Karpas-422 (cell line): ENCODE measurements at places on chromosomes 13 and 19. TPM values are rescaled to one million over a fixed set of nuclear protein-coding genes. Genes with fewer than 3 reads are reported as not detected.

Gene CNFN
- total RNA-seq = not detected in 2 replicates

Gene ZNF615
- 9.6 and 11.8 TPM in 2 replicates for total RNA-seq

DNA sequence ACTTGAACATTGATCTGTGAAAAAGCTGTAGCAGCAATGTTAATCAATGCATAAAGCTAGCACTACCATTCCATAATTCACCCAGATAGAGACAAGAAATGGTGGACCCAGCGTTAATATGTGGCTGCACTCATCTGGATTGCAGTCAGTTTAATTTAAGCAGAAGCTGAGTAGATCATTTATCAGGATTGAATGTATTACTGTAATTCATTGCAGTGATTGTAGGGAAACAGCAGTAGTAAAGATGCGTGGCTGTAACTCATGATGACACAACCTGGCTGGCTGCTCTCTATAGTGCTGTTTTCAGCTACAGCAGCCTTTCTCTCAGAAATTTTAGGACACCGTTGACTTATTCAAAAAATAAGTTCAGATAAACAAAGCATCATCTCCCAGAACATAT is 499.5 kb upstream of the SLITRK6 start:
- DNase-seq = no peak

DNA sequence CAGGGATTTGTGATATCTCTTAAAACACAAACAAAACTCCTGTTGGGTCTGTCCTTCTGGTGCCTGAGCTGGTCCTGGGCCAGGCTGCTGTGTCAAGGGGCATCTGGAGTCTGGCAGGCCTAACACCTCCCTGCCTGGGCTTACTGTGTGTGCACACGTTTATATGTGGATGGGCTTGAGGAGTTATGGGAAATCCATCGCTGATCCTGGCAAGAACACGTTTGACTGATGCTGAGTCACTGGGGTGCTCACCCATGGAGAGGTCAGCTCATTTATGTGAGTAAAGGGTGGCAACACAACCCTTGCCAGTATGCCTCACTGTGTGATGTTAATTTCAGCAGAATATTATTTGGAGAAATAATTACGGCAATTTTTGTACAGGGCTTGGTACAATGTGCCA is 44.5 kb upstream of the PCDH8 start:
- no peak for DNase-seq

- no peak for DNase-seq
These were observed 22.9 kb upstream of the SLC35E1 start for GRCh38 chr19:16595097-16595496.

GRCh38 chr13:30832845-30833332 is 73.2 kb upstream of the MEDAG start:
- DNase-seq = no peak

DNA sequence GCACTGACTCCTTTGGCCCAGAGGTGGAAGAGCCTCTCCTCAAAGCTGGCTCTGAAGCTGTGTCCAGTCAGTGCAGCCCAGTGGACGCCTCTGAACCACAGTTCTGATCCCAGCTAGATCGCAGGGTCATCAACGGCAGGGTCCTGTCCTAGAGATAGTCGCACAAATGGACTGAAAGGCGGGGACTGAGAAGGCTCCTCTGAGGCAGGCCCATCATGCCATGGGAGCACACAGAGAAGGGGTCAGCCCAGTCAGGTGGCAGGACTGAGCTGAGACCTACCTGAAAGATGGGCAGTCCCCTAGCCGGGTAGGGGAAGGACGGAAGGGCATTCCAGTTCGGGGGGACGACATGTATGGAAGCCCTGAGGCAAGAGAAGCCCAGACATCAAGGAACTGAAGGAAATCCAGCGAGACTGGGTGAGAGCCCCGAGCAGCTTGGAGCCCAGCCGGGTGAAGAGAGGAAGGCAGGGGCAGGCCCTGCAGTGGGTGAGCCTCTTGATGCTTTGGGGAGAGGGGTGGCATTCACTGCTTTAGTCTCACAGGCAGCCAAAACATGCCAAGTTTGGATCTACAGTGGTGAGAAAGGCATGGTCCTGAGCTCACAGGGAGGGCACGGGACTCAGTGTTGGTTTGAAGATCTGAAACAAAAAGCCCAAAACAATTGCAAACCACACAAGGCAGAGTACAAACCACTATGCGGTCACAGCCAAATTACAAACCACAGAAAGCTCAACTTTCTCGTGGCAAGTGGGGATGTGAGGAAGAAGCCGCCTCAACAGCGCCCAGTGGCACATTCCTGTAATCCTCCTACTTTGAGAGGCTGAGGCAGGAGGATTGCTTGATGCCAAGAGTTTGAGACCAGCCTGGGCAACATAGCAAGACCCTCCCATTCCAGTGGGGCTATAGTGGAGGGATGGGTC is 10.0 kb downstream of the CALM3 start:
- DNase-seq = peak; percentile 55

DNA sequence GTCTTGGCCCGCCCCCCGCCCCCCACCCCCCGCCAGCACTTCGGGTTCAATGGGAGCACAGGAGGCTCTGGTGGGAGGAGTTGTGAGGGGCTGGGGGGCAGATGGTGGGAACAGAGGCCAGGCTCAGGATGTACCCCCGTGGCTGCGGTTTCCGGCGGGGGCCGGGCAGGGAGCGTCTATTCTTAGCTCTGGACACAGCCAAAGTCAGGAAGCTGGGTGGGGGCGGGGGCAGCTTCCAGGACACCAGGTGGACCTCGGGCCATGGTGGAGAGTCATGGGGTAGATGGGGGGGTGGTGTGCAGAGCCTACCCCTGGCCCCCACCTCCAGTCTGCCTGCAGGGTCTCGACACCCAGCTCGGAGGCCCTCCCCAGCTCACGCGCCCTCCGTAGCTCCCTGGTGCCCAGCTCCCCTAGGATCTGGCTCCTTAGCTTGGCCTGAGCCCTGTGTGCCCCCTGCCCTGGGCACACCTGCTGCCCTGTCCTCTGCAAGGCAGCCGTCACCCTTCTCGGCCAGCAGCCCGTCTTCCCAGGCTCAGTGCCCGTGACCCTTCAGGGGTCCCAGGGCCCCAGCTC is 2.2 kb upstream of the TBXA2R start:
- DNase-seq = no peak

GRCh38 chr13:67772807-67773453 is 542.8 kb upstream of the PCDH9 start:
- DNase-seq = no peak

DNA sequence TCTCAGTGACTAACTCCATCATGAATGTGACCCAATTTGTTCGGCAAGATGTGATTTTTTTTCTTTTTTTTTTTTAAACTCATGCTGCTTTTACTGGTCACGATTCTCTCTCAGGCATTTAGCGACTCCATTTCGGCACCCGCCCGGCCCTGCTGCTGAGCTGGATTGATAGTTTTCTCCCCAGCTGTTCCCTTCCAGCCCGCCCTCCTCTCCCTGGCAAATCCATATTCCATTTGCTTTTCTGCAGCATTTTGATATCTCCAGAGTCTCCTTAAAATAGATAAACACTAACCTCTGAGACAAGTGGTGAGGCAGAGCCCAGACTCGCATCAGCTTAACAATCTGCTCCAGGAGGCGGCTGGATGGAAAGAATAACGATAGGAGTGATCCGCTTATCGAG is 55.5 kb upstream of the KATNAL1 start:
- DNase-seq = no peak

DNA sequence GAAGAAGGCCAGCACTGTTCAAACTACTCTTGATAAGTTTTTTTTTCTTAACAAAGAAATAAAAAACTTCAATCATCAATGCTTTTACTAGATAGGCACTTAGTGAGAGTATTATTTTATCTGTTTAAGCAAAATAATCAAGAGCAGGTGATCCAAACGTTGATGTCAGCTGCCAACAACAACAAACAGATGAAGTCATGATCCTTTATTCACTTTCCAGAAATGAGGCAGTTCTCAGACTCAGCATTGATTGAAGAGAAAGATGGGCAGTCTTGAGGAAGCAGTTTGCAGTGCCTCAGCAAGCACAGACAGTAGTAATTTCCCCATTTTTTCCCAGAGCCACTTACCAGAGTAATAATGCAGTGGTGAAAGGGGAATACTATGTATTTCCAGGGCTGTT is 38.4 kb upstream of the CSNK1A1L start:
- DNase-seq = no peak
